ENCODE measurements at places on chromosomes 4 and X. TPM values are rescaled to one million over a fixed set of nuclear protein-coding genes. Genes with fewer than 3 reads are reported as not detected.

Gene MAGEC3
- not detected for total RNA-seq

Gene SH3BGRL
- 8.9 TPM for total RNA-seq

Gene ATP1B4
- total RNA-seq, result not detected

Gene TEX11
- not detected for total RNA-seq

Gene ABRAXAS1
- 20.8 TPM for total RNA-seq

Gene DGKK
- 43.2 TPM for total RNA-seq

Gene FAM241A
- total RNA-seq, result 0.69 TPM

Gene SASH3
- total RNA-seq, result not detected

Gene ATP2B3
- total RNA-seq, result not detected

Gene PALLD
- 4.8 TPM for total RNA-seq

Gene NDNF
- not detected for total RNA-seq

GRCh38 chrX:46642145-46642544, 68.6 kb downstream of the CHST7 start:
- H3K4me3 ChIP-seq, result no peak overlapping the region
- H3K27me3 ChIP-seq, result no peaks in the 10 kb centered on the region
- H3K36me3 ChIP-seq, result no peaks in the 10 kb centered on the region
- H3K27ac ChIP-seq, result no peak overlapping the region

DNA sequence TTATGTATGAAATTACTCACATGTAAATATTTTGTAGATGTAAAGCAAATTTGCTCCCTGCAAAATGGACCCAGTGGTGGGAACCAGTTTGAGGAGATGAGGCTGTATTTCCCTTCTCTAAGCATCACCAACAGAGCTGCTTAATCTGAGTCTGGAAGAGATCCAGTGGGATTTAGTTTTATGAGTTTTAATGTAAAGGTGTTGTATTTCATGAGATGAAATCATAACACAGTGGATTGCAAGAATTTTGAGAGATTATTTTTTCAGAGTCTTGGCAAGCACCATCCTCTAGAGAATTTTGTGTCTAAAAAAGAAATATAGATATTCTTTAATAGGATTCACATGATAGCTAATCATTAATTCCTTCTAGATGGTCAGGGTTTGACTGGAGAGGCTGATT, 35.6 kb upstream of the SFRP2 start:
- no peak for DNase-seq
- no peak overlapping the region for H3K4me3 ChIP-seq
- H3K4me1 ChIP-seq, result no peaks in the 10 kb centered on the region
- H3K27ac ChIP-seq, result no peak overlapping the region

GRCh38 chr4:169993531-169993930, 32.7 kb downstream of the MFAP3L start:
- H3K27me3 ChIP-seq, result no peaks in the 10 kb centered on the region
- no peaks in the 10 kb centered on the region for H3K4me1 ChIP-seq
- H3K4me3 ChIP-seq, result no peak overlapping the region
- H3K27ac ChIP-seq, result no peak overlapping the region
- no peak for DNase-seq

DNA sequence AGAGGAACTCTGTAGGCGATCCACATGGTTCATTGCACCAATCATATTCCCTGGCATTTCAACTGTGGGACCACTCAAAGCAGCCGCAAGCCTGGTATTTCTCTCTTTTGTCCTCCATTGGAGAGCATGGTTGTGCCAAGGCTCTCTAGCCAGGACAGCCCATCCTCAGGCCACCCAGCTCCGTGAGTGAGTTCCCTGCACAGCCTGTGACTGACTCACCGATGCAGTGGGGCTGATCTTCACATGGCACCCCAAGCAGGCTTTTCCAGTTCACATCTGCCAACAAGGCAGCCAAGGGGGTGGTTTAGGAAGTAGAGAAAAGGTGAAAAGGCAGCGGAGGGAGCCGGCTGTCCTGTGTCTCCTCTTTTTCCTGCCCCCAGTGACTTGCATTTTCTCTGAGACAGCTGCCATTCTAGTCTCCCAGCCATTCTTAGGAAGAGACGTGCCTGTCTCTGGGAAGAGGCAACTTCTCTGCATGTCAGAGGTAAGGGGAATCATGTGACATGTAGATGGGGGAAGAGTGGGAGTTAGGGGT, 69.2 kb downstream of the MID1IP1 start:
- DNase-seq, result no peak
- no peaks in the 10 kb centered on the region for H3K27me3 ChIP-seq
- H3K4me3 ChIP-seq, result no peak overlapping the region
- H3K4me1 ChIP-seq, result no peaks in the 10 kb centered on the region
- no peak overlapping the region for H3K27ac ChIP-seq
- no peaks in the 10 kb centered on the region for H3K36me3 ChIP-seq

- H3K4me1 ChIP-seq, result no peaks in the 10 kb centered on the region
- H3K4me3 ChIP-seq, result no peak overlapping the region
- no peaks in the 10 kb centered on the region for H3K27me3 ChIP-seq
- no peaks in the 10 kb centered on the region for H3K36me3 ChIP-seq
- DNase-seq, result no peak
These were observed 252.6 kb upstream of the ETNPPL start for GRCh38 chr4:109015413-109015810.

DNA sequence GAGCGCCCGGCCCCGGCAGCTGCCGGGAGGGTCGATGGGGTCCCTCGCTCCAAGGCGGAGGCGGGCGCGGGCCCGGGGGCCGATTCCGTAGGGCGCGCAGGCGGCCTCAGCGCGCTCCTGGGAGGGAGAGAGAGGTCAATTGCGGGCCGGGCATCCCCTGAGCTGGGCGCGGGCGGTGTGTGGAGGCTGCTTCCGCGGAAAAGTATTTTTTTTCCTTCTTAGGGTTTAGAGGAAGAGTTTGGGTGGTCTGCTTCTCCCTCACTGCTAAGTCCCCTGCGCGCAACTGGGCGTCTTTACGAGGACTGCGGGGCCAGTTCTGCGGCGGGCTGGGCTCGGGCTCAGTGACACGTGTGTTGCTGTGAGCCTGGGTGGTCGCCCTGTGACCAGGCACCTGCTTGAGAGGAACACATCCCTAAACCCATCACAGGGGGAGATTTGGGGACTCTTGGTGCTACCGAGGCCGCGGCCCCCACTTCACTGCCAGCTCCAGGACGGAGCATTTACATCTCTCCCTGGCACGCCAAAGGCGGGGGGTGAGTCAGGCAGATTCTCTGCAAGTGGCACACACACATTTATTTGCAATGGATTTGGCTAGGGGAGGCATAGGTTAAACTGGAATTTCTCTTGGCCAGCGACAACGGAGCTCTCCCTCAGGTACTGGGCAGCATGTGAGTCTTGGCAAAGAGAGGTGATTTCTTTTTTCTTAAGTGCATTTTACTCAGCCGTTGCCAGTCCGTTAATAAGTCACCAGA, 151.2 kb upstream of the SLC4A4 start:
- peak overlapping the region; percentile 45 for H3K4me3 ChIP-seq
- no peak for DNase-seq
- H3K27me3 ChIP-seq, result peaks cover 36% of the 10 kb centered on the region
- no peak overlapping the region for H3K27ac ChIP-seq
- peaks cover 15% of the 10 kb centered on the region for H3K4me1 ChIP-seq

GRCh38 chrX:112991801-112992200, 151.2 kb upstream of the AMOT start:
- no peaks in the 10 kb centered on the region for H3K27me3 ChIP-seq
- H3K27ac ChIP-seq, result no peak overlapping the region
- no peaks in the 10 kb centered on the region for H3K36me3 ChIP-seq
- no peak overlapping the region for H3K4me3 ChIP-seq
- no peaks in the 10 kb centered on the region for H3K4me1 ChIP-seq
- DNase-seq, result no peak

DNA sequence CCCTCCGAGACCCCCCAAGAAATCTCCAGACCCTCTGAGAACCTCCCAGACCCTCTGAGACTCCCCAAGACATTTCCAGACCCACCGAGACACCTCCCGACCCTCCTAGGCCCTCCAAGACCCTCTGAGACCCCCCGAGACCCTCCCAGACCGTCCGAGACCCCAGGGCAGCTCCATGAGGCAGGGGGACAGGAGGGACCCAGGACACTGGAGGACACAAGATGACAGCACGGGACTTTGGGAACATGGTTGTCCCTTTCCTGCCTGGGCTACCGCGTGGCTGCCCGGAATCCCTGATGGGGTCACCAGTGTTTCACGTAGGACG, 10.3 kb downstream of the CTBP1 start:
- H3K4me3 ChIP-seq, result no peak overlapping the region
- H3K27me3 ChIP-seq, result no peaks in the 10 kb centered on the region
- DNase-seq, result no peak
- H3K36me3 ChIP-seq, result peaks cover 25% of the 10 kb centered on the region

- H3K36me3 ChIP-seq, result no peaks in the 10 kb centered on the region
- H3K4me1 ChIP-seq, result no peaks in the 10 kb centered on the region
- no peak overlapping the region for H3K27ac ChIP-seq
- no peaks in the 10 kb centered on the region for H3K27me3 ChIP-seq
These were observed 47.0 kb downstream of the FTHL17 start for GRCh38 chrX:31024866-31025265.

DNA sequence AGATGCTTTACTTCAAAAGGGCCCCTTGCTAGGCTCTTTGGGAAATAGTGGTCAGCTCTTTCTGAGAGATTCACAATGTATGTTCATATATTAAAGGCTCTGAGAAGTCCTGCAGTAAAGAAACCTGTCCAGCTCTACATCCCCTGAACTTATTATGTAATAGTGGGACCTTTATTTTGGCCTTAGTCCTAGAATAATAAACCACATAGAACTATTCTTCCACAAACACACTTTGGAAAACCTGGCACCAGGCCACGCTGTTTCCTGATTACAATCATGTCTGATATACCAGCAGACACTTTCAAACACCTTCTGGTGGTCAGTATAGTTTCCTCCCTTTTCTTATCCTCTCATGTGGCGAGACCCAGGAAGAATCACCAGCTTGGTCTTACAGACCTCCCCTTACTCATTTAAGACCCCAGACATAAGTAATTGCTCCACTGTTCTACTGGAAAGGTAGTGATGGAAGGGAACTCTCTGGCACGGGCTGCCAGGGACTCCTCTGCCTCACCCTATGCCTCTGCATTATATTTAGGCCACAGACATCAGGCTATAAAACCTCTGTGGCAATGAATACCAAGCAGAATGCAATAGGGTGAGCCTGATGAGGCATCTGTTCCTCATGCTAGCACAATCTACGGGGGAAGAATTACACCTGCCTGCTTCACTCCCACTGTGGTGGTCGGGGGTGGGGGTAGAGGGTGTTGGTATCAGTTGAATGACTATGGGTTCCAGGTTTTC, 5.7 kb upstream of the PPEF1 start:
- H3K36me3 ChIP-seq, result no peaks in the 10 kb centered on the region
- H3K4me3 ChIP-seq, result no peak overlapping the region
- H3K27me3 ChIP-seq, result no peaks in the 10 kb centered on the region

DNA sequence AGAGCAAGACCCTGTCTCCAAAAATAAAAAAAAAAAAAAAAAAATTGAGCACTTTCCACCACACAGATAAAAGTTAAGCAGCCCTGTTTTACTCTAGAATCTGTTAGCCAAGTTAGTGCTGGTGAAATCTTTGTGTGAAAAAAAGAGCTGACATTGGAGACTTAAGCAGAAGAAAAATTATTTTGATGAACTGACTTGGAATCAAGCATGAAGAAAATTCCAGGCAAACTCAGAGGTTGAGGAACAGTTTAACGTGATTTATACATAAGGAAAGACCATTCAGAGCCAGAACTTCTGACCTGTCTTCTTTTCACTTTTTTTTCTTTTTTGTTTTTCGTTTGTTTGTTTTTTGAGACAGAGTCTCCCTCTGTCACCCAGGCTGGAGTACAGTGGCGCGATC, 79.6 kb upstream of the RBPJ start:
- no peak overlapping the region for H3K27ac ChIP-seq
- H3K27me3 ChIP-seq, result no peaks in the 10 kb centered on the region
- DNase-seq, result no peak
- H3K4me3 ChIP-seq, result no peak overlapping the region
- H3K36me3 ChIP-seq, result no peaks in the 10 kb centered on the region
- H3K4me1 ChIP-seq, result peaks cover 28% of the 10 kb centered on the region

DNA sequence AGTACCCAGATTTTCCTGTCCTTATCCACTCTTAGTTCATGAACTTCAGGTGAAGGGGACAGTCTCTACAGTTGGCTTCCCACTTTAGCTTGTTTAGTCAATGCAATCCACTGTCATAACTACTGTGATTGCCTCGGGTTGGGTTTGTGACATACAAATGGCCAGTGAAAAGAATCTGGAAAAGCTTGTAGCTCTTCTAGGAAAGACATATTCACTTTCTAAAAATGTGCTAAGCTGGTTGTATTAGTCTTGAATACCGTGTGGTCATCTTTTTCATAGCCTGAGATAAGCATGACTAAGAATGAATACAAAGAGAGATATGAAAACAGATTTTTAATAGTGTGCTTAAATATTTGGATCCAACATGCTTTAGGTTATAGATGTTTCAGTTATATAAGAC, 1443.5 kb upstream of the IGFBP7 start:
- DNase-seq, result no peak
- H3K27me3 ChIP-seq, result no peaks in the 10 kb centered on the region
- no peak overlapping the region for H3K4me3 ChIP-seq
- H3K27ac ChIP-seq, result no peak overlapping the region

DNA sequence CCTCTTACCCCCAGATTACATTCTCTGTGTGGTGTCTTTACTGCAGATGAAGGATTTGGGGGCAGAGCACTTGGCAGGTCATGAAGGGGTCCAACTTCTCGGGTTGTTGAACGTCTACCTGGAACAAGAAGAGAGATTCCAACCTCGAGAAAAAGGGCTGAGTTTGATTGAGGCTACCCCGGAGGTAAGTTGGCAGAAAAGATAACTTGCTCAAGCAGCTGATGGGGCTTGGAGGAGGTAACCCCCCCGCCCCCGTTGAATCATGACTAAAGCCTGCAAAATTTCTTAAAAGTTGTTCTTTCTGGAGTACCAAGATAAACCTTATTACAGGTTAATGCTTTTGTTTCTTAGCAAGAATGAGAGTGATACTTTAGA, 1.5 kb downstream of the CCNG2 start:
- H3K27me3 ChIP-seq, result no peaks in the 10 kb centered on the region
- peak overlapping the region; percentile 93 for H3K27ac ChIP-seq
- peak overlapping the region; percentile 99 for H3K4me3 ChIP-seq
- no peak for DNase-seq

GRCh38 chr4:174086829-174087799, 196.4 kb downstream of the FBXO8 start:
- no peaks in the 10 kb centered on the region for H3K4me1 ChIP-seq
- no peaks in the 10 kb centered on the region for H3K36me3 ChIP-seq

- DNase-seq, result no peak
- no peak overlapping the region for H3K4me3 ChIP-seq
- H3K4me1 ChIP-seq, result no peaks in the 10 kb centered on the region
- H3K27me3 ChIP-seq, result no peaks in the 10 kb centered on the region
These were observed 94.9 kb downstream of the TENM3 start for GRCh38 chr4:182338063-182338462.

GRCh38 chrX:108036298-108036973, 8.4 kb upstream of the VSIG1 start:
- H3K27me3 ChIP-seq, result no peaks in the 10 kb centered on the region
- H3K4me3 ChIP-seq, result no peak overlapping the region
- peak overlapping the region; percentile 31 for H3K27ac ChIP-seq
- no peaks in the 10 kb centered on the region for H3K36me3 ChIP-seq
- H3K4me1 ChIP-seq, result peaks cover 35% of the 10 kb centered on the region

- no peak overlapping the region for H3K27ac ChIP-seq
- H3K4me3 ChIP-seq, result no peak overlapping the region
- no peak for DNase-seq
These were observed 26.4 kb downstream of the KIAA1210 start for GRCh38 chrX:119101168-119101567.
